ENCODE measurements at places on chromosomes 2 and 18.

GRCh38 chr2:214376618-214377285 lies 34.1 kb upstream of the VWC2L start:
- DNase-seq = no peak

GRCh38 chr2:113977660-113978523 lies 88.0 kb downstream of the ACTR3 start:
- DNase-seq = no peak

- DNase-seq = no peak
Measured at GRCh38 chr2:174552880-174553279, 44.7 kb downstream of the WIPF1 start.

DNA sequence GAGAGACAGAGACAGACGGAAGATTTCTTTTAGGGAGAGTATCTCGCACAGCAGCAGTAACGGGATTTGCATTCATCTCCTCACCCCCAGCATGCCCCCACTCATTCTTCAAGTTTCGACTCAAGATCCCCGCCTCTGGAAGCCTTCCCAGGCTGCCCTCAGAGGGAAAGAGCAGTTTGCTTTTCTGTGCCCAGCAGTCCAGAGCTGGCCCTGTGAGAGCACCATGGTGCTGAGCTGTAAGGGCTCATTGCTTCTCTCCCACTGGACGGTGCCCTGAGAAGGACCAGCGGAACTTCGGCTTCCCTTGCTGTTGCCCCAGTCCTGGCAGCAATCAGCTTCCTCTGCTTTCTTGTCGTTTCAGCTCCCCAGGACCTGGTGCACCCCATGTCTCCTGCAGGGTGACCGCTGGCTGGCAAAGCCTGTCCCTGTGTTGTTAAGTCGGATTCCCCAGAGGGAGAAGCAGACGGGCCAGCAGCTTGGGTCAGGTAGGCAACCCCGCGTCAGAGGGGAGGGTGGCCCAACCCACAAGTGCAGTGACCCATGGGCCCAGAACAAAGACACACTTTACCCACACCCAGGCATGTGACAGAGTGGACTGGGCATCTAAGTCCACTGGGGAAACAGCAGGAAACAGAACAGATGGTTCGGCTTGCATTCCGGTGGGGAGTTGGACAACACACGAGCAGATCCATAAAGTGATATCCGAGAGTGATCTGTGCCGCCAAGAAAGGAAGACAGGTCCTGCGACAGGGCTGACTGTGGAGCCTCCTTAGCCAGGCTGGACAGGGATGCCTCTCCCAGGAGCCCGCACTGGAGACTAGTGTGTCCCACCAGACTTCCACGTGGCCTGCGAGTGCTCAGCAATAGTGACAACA lies 36.6 kb downstream of the TMEM177 start:
- DNase-seq = no peak

DNA sequence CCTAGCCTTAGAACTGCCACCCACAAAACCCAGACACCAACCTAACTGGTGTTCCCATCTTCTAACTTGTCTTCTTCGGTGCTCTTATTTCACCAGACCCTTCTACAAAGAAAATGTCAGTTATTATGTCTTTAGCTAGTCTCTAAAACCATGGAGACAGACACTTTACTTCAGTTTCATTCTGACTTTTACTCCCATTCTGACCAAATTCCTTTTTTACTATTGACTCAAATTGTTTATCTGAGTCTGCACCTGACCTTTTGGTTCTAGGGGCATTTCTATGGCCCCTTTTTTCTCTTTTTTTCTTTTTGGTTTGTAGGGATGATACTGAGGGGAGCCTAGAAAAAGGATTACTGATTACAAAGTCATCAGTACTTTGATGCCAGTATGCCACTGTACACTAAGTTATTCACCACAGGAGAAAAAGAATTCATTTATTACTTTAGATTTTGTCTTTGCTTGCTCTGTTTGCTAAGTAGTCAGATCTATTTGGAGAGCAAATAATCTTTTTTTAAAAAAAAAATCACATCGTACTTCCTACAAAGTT lies 6.8 kb upstream of the SLC1A4 start:
- DNase-seq = no peak

GRCh38 chr18:74914052-74914591 lies 294.8 kb downstream of the PTGR3 start:
- no peak for DNase-seq

DNA sequence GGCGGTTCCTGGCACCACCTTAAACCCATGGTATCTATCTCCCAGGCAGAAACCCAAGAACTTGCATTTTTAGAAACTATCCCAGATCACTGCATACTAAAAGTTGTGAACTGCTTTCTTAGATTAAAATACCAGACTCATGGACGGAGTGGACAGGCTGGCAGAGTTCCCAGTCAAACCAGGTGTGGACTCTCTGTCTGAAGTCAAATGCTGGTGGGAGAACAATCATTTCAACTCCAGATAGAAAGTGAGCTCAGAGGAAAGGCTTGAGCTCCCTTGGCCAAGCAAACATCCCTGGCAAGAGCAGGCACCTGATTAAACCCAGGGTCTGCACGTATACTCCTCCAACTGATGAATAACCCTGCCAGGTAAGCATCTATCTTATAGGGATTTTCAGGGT lies 19.5 kb downstream of the NXPH2 start:
- DNase-seq = no peak

GRCh38 chr18:60413944-60414547 lies 41.5 kb upstream of the MC4R start:
- no peak for DNase-seq

- no peak for DNase-seq
Measured at GRCh38 chr2:83587309-83587708, 871.8 kb downstream of the SUCLG1 start.

DNA sequence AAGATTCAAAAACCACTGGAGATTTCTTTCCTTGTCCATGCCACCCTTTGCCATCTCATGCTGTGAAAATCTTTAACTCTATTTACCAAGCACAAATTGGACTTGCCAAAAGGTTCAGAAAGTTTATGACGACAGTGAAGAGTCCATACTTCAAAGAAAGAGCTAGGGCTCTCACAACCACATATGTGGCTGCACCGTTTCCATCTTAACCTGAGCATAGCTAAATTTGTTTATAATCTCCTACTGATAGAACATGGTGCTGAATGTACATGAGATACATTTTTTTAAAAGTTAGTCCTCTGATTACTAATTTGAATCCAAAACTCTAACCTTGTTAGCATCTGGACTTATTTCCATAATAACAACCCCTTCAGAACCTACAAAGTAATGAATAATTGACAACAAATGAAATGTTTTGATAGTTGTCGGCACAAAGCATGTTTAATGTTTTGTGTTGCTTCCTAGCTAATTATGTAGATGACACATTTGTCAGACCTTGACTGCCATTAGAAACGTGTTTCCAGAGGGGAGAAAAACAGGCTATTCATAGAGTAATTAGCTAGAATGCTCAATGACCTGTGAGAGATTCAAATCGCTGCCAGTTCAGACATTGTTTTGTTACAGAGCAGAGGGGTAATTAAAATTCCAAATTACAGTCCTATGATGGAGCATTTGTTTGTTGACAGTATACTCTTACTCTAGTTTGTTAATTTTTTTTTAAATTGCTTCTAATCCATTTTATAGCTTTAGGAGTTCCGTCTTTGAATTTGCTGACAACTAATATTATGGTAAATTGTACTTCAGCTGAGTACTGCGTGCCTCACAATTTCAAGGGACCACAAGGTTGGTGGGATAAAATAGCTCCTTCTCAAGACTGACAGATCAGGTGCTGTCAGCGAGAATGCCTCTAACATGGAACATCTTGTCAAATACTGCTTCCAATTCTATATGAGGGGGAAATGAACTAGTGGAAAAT lies 31.8 kb downstream of the ARHGAP15 start:
- no peak for DNase-seq

- no peak for DNase-seq
Measured at GRCh38 chr18:27771571-27771970, 405.4 kb downstream of the CDH2 start.

DNA sequence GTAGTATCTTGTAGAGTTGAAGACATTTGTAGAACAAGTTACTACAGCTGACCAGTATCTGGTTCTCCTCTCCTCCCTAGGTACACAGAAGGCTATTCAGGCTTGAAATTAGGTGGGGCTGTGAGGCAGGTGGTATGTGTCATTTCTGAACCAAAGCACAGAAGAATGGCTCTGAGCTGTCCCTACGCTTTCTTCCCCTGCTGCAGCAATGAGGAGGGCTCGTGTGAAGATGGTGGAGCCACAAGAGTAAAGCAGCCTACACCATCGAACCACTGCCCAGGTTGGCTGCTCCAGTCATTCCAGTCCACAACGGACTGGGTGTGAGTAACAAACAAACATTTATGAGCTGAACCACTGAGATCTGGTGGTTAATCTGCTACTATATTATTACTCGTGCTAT lies 148.9 kb downstream of the DTNB start:
- no peak for DNase-seq

GRCh38 chr2:154402213-154402612 lies 296.3 kb upstream of the KCNJ3 start:
- DNase-seq = no peak

- no peak for DNase-seq
Measured at GRCh38 chr2:33573657-33574056, 25.4 kb downstream of the FAM98A start.

- DNase-seq = no peak
Measured at GRCh38 chr18:68056936-68057335, 540.4 kb upstream of the DSEL start.

DNA sequence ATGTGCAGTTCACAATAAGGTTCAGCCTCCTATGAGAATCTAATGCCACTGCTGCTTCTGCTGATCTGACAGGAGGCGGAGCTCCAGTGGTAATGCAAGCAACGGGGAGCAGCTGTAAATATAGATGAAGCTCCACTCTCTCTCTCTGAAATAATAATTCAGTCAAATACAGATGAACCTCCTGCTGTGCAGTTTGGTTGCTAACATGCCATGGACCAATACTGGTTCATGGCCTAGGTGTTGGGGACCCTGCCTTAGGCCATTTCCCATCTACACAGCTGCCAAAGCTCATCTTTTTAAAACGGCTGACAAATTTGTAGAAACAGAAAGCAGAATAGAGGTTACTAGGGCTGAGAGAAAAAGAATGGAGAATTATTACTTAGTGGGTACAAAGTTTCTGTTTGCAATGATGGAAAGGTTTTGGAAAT lies 10.7 kb upstream of the HNRNPA3 start:
- DNase-seq = no peak

GRCh38 chr2:219221957-219222518 lies 3.3 kb upstream of the ABCB6 start:
- DNase-seq = no peak

DNA sequence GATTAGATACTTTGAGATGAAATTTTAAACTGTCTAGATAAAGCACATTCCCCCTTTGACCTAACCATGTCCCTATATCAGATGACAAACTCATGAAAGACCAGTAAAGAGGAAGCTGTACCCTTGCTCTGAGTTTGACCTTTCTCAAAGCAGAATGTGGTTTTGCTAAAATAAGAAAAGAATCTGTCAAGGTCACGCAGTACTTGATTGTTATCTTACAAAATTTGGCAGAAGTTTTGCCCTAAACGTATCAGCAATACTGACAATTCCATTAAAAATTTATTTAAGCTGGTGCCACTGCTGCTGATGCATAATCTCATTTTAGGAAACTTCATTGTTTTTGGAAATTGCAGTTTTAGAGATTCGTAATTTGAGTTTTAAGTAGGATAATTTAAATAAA lies 31.2 kb upstream of the GALM start:
- peak; percentile 48 for DNase-seq

- DNase-seq = no peak
Measured at GRCh38 chr2:94996305-94997100, 29.0 kb upstream of the MAL start.

- no peak for DNase-seq
Measured at GRCh38 chr2:74004212-74005182, 19.8 kb downstream of the TET3 start.

DNA sequence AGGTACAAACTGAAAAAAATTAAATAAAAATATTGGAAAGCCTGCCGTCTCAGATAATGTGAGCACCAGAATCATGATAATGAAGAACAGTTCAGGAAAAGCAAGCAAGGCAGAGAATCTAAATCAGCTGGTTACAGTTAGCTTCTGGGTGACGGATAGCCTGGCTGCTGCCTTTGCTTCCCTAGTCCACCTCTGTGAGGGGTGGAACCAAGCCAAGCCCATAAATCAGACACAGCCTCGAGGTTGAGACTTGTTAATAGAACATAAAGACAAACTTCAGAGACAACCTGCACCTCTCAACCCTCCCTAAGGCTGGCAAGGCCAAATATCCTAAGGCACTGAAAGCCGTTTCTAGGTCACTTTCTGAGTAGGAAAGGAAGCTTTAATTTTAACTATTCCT lies 334.7 kb upstream of the SLC39A10 start:
- no peak for DNase-seq

- no peak for DNase-seq
Measured at GRCh38 chr18:13398631-13399030, 180.1 kb downstream of the LDLRAD4 start.
